ENCODE measurements at places on chromosomes 2 and 18.

DNA sequence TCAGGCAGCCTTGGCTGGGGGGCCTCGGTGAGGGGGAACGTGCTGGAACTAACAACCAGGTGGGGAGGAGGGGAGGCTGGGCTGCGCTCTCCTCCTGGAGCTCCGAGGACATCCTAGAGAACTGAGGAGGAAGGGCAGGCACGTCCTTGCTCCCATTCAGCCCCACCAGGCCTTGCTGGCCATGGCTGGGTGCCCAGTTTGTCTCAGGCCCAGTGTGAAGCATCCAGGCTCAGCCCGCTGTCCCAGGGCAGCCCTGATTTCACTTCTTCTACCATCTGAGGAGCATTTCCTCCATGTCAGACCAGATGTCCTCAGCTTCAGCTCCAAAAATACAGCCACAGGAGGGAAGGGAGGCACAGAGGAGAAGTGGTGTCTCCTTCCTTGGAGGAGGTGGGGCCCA is 125.4 kb downstream of the CELF4 start:
- DNase-seq, result no peak

DNA sequence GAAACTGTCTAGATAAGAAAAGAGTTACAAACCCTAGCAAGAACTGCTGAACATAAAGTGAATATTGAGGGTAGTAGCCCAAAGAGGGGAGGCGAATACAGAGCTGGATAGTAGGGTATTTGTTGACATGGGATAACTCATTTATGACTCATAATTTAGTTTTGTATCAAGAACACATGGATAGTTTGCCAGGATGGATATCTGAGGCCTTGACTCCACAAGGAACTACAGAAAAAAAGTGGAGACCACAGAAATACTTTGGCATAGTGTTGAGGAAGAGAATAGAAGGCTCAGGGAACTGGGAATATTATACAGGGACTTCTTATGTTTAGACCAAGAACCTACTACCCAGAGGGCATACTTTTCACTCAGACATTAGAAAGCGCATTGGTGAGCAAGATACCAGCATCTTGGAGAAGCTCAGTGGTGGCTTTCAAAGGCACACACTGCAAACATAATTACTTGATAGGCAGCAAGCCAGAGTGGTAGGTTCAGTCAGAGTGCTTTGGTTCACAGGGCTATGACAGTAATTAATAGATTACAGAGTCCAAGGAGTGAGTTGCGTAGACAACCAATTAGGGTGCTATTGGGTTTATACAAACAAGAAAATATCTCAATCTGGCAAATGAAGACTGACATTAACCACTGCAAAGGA is 51.9 kb upstream of the ZBTB7C start:
- no peak for DNase-seq

DNA sequence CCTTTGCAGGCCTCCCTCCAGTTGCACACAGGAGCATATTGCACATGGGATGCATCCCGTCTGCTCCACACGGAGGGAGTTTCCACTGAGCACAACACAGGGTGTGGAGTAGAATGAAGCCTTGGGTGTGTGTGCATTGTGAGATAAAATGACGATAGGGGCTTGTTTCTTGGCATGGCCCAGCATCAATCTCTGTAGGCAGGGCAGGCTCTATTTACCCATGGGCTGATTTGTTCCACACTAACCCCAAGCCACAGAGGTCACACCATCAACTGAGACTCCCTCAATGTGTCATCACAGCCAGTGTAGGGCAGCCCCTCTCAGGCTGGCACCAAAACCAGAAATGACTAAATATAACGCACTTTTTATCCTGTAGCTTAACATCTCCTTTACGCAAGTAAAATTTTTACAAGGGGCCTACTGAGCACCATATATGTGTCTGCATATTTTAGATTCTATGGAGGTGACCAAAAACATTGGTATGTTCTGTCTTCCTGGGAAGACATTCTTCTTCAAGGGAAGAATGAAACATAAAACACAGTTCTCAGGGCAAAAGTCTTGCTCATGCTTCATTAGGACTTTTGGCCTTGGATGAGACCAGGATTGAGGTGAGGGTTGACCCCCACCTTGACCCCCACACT is 2.7 kb upstream of the GKN1 start:
- no peak for DNase-seq

DNA sequence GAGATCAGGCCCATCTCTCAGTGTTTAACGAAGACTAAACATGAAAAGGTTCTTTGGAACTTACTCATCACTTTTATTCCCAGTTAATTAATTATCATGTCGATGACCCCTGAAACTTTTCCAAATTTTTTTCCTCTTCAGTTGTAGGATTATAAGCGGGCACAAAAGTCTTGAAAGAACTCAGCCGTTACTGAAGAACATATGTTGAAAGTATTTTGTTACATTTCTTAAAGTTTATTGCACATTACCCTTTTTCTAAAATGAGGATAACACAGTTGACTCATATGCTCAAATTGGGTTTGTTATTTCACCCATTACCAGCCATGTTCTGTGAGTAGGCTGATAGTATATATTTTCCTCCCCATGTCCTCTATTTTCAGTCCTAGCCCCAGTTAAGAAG is 75.9 kb upstream of the COL3A1 start:
- no peak for DNase-seq

- DNase-seq, result no peak
Observed at GRCh38 chr2:40512256-40512655, 60.4 kb upstream of the SLC8A1 start.

- no peak for DNase-seq
Observed at GRCh38 chr2:230721712-230722111, 9.1 kb downstream of the CAB39 start.

DNA sequence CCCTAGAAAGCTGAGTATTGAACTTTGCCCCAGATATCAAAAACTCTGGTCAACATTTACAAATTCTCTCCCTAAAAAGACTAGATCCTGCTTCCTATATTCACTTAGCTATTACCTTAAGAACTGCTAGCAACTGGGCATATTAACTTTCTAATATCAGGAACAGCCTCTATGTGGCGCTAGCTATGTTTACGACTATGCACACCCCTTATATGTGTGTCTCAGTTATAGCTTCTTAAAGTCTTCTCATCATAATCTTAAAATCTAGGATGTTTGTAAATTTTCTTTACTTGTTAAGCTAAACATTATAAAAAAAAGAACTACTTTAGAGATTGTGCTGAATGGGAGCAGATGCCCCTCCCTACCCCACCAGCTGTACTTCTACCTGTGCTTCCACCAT is 1.7 kb upstream of the STAMBP start:
- no peak for DNase-seq

- no peak for DNase-seq
Observed at GRCh38 chr2:70888366-70888922, 47.3 kb upstream of the ATP6V1B1 start.

GRCh38 chr2:133841900-133842299 is 273.6 kb upstream of the NCKAP5 start:
- no peak for DNase-seq
